ENCODE measurements at places on chromosomes 7 and 10. TPM values are rescaled to one million over a fixed set of nuclear protein-coding genes. Genes with fewer than 3 reads are reported as not detected.

DNA sequence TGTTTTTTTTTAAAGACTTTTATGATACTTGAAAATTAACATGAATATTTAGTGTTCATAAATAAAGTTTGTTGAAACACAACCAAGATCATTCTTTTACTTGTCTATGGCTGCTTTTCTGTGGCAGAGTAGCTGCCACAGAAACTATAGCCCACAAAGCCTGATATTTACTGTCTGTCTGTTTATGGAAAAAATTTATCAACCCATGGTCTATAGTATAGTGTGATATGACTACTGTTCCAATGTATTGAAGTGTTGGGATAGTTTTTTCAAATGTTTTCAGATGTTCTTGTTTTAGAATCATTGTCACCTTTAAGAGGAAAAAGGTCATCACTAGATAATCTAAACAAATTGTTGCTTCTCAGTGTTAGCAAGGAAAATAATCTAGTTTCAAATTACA, 10.8 kb downstream of the TFAM start:
- DNase-seq: no peak

GRCh38 chr7:43130347-43130746, 17.9 kb downstream of the HECW1 start:
- DNase-seq: no peak

- DNase-seq: peak; percentile 86
Measured at GRCh38 chr10:100338434-100339036, 8.5 kb upstream of the SCD start.

DNA sequence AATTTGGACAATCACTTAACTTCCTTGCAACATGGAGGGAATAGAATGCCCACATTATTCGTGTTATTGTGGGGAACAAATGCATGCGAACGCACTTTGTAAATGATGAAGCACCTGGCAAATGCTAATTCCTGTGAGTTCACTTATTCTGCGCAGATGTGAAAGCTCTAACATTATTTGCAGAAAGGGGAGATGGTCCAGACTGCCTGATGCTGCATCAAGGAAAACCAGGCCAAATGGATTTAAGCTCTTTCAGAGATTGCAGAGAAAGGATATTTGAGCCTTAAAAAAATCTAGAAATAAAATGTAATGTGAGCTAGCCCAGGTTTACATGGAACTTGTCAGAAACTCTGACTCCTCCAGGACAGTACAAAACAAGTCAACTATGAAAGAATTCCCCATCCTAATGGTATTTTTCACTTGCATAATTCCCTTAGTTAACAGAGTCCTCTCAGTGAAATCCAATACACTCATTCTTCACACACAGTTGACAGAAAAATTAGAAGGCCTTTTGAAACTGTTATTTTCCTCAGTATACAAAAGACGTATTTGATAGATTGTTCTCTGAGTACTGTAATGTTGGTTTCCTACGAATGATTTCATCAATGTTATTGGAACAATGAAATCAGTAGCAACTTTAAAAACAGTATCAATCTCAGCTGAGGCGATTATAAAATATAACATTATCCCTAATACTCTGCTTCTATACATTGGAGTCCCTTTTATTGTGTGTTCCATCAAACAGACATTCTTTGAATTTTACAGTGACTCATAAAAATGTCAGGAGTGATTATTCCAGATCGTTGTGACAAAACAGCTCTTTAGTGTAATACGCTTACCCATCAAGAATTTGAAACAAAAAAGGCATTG, 136.3 kb upstream of the ANK3 start:
- DNase-seq: no peak

SEMA3D gene
- total RNA-seq: 13.6 TPM

DNA sequence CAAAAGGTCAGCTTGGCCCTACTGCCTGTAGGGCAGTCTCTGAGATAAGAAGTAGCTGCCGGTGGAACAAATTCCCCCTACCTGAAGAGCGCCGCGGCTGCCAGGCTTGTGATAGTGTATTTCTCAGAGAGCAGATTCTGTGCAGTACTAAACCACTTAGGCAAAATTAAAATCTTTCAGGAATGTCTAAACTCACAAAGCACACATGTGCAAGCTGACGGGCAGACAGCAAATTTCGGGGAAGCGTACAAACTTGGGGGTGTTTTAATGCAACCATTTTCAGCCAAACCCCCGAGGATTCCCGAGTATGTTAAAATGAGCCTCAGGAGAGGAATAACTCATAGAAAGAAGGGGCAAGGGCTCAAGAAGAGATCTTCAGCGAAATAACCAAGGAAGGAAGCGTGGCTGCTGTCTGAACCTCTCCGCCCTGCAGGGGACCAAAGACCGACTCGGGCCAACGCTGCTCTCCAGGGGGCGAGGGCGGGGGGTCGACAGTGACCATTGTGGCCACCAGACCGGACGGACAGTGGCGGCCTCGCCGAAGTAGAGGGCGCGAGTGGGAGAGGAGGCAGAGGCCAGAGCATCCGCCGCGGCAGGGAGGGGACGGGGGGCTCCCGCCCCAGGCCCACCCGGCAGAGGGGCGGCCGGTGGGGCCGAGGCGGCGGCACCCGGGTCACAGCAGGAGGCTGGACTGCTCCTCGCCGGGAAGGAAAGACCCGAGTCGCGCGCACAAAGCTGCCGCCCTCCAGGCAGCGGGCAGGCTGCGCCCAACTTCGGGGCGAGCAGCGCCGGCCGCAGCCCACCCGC, 819 bp downstream of the HYCC1 start:
- peak; percentile 78 for DNase-seq

- peak; percentile 21 for DNase-seq
Measured at GRCh38 chr7:85600395-85600794, 413.5 kb upstream of the SEMA3D start.

TRIP6 gene
- total RNA-seq: 13.1 TPM
